ENCODE measurements at places on chromosomes 16 and 17. TPM values are rescaled to one million over a fixed set of nuclear protein-coding genes. Genes with fewer than 3 reads are reported as not detected.

HOXB7 gene
- total RNA-seq: 2.2 TPM

KRTAP16-1 gene
- total RNA-seq: not detected

UBE2G1 gene
- 26.7 TPM for total RNA-seq

PRSS8 gene
- not detected for total RNA-seq

P2RX5 gene
- total RNA-seq: 0.18 TPM

MPO gene
- total RNA-seq: not detected

WFIKKN2 gene
- total RNA-seq: not detected

HSPB9 gene
- total RNA-seq: not detected

NOD2 gene
- total RNA-seq: 0.56 TPM

SLC16A11 gene
- total RNA-seq: 0.38 TPM

NPIPB9 gene
- 3.5 TPM for total RNA-seq

RCVRN gene
- not detected for total RNA-seq

PLD6 gene
- total RNA-seq: 0.66 TPM

NACA2 gene
- not detected for total RNA-seq

SEPTIN12 gene
- not detected for total RNA-seq

RGS11 gene
- 1.9 TPM for total RNA-seq

TCAP gene
- 0.28 TPM for total RNA-seq

ALDH3A2 gene
- total RNA-seq: 27.0 TPM

HAS3 gene
- total RNA-seq: 1.1 TPM

IGF2BP1 gene
- 1.6 TPM for total RNA-seq

DPEP2 gene
- total RNA-seq: not detected

SHPK gene
- 15.8 TPM for total RNA-seq

RPRML gene
- total RNA-seq: 0.09 TPM

TMEM98 gene
- total RNA-seq: 170 TPM

ITGAD gene
- not detected for total RNA-seq

KRT23 gene
- not detected for total RNA-seq

KRTAP4-3 gene
- not detected for total RNA-seq

ICAM2 gene
- 500 TPM for total RNA-seq

KRTAP3-2 gene
- total RNA-seq: not detected

NOTUM gene
- under 0.01 TPM for total RNA-seq

KIF18B gene
- 3.1 TPM for total RNA-seq

OR1A1 gene
- total RNA-seq: not detected

UTS2R gene
- not detected for total RNA-seq

NOXO1 gene
- not detected for total RNA-seq

RAB37 gene
- 0.27 TPM for total RNA-seq

CCL4 gene
- total RNA-seq: not detected

ARL5C gene
- not detected for total RNA-seq

ATP2A1 gene
- total RNA-seq: 0.09 TPM

TBX6 gene
- 0.09 TPM for total RNA-seq

ALG1 gene
- total RNA-seq: 33.3 TPM

CD300H gene
- total RNA-seq: not detected

ITGAL gene
- total RNA-seq: not detected

KRT33B gene
- not detected for total RNA-seq

ZG16 gene
- not detected for total RNA-seq

SLC12A3 gene
- total RNA-seq: not detected
